ENCODE measurements at places on chromosomes 7 and 10.

DNA sequence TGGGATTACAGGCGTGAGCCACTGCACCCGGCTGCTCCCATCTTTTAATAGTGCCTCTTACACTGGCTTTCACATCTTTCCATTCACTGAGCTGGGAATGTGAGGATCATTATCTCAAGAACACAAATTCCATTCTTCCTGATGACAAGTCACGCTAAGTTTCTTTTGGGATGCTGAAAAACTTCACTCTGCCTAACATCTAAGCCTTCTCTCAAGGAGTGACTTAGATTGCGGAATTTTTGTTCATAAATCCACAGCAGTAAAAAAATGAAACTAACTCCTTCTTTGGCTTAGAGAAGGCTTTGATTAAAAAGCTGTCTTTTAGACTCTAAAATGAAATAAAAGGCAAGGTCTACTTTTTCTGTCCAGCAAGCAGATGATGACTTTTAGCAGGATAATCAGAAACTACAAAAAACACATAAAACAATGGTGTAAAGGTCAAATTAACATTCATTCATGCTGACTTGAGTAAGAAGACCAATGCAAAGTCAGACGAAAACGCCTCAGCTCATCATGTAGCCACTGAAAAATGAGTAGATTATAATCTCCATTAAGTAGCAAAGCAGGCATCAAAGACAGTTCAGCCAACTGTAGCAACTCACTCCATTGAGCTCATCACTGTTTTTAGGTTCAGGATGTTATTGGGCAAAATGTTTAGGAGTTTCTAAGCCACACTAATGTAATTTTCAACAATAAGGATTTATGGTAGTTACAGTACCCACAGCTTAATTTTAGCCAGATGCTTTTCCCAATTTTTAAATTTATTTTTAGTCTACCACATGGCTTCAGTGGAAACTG is 178.8 kb downstream of the ELMO1 start:
- no peak for DNase-seq

DNA sequence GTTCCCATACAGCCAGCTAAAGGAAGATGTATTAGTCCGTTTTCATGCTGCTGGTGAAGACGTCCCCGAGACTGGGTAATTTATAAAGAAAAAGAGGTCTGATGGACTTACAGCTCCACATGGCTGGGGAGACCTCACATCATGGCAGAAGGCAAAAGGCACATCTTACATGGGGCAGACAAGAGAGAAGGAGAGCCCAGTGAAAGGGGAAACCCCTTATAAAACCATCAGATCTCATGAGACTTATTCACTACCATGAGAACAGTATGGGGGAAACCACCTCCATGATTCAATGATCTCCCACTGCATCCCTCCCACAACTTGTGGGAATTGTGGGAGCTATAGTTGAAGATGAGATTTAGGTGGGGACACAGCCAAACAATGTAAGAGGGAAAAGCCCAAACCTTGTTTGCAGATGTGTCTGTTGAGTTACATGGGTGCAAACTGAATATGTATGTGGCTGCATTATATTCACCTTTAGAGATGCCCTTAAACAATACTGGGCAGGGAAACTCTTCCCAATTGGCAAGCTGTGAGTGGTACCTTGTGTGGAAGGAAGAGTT is 13.1 kb upstream of the BRAF start:
- DNase-seq, result no peak

DNA sequence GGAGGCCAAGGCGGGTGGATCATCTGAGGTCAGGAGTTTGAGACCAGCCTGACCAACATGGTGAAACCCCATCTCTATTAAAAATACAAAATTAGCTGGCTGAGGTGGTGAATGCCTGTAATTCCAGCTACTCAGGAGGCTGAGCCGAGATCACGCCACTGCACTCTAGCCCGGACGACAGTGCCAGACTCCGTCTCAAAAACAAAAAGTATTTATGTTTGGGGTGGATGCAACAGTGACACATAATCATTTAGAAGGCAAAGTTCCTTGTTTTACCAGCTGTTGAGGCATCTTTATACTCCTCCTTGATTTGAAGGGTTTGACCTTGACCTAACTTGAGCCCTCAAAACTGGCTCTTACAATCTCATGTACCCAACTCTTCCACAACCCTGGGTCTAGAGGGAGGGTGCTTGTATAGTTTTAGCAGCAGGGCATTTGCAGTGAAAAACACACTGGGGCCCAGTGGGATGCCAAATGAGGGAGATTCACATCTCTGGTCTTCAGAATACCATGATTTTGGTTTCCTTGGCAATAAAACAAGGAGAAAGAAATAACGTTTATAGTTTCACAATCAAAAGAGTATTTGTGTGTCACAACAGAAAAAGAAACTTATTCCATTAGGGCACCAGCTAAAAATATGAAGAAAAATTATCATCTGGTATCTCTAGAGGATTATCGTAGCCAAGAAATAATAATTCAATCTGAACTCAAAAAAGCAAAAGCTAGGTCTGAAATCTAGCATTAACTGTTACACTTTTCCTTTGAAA is 14.2 kb upstream of the TMEM254 start:
- no peak for DNase-seq

- no peak for DNase-seq
Observed at GRCh38 chr10:44752451-44753441, 158.4 kb upstream of the TMEM72 start.

- DNase-seq, result no peak
Observed at GRCh38 chr10:129134371-129134770, 332.7 kb upstream of the MGMT start.

DNA sequence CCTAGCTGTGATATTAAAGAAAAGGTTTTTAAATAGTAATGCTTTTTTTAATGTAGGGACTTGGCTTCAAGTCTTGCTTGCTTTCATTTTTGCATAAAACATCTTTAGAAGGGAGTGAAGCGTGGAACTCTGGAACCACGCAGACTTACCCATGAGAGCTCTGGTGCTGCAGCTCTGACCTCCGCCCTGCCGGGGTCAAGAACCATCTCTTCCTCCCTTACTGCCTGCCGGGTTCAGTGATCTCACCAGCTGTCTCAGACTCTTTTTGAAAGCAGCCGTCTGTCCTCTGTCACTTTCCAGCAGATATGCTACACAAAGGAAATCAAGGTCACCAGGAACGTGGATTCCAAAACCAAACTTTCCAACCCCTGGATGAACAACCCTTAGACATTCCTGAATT is 353.8 kb downstream of the GPR37 start:
- no peak for DNase-seq

DNA sequence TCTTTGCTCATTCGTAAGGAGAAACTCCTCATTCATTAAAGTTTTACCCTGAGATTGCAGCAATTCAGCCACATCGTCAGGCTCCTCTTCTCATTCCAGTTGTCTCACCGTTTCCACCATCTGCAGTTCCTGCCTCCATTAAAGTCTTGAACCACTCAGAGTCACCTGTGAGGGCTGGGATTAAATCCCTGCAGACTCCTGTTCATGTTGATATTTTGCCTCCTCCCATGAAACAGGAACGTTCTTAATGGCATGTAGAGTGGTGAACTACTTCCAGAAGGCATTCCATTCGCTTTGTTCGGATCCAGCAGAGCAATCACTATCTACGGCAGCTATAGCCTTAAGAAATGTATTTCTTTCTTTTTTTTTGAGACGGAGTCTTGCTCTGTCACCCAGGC is 96.5 kb upstream of the FAM20C start:
- no peak for DNase-seq

- DNase-seq, result no peak
Observed at GRCh38 chr7:105782391-105783042, 93.9 kb downstream of the ATXN7L1 start.

GRCh38 chr10:125984346-125984745 is 88.0 kb downstream of the FANK1 start:
- no peak for DNase-seq

DNA sequence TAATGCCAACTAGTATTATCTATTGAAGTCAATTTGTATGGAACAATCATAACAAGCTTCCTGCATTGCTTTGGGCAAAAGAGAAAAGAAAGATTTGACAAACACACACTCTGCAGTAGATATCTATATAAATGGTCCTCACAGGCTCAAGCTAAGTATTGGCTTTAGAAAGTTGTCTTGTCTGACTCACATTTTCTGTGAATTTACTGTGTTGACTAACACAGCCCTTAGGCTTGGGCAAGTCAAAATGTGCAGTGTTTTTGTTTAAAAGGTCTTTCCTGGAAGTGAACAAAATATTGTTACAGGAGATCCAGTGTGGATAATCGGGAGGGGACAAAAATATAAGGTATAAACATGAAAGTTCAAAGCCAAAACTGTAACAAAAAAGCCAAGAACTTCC is 194.4 kb downstream of the RELN start:
- no peak for DNase-seq

- no peak for DNase-seq
Observed at GRCh38 chr10:12743941-12744340, 257.6 kb downstream of the CCDC3 start.

DNA sequence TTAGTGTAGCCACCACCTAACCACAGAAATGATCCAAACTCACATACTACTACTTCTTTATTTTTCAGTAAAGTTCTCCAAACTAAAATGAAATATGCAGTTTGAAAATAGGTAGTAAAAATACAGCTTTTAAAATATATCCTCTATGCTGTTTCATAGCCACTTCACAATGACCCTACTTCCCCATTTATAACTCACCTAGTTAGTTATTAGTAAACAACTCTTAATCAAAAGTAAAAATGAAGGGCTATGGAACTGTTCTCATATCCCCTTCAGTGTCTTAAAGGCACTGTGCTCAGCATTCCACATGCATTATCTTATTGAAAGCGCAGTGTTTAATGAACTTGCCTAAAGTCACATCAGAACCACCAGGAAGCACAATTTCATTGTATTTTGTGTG is 43.5 kb downstream of the KMT2C start:
- no peak for DNase-seq

DNA sequence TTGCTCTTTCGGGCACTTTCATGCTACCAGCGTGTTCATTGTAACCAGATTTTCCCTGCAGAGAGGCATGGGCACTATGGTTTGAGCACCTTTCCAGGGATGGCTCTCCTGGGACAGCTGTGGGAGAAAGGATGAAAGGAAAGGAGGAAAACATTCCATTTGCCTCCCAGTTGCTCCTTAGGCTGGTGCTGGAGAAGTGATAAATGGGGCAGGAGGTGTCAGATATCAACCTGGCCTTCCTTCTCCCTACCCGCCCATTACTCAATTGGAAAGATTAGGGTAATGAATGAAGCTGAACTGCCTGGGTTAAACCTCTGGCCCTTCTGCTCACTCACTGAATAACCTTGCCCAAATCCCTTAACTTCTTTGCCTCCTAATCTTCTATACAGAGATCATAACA is 228.4 kb downstream of the PLXNA4 start:
- DNase-seq, result no peak

DNA sequence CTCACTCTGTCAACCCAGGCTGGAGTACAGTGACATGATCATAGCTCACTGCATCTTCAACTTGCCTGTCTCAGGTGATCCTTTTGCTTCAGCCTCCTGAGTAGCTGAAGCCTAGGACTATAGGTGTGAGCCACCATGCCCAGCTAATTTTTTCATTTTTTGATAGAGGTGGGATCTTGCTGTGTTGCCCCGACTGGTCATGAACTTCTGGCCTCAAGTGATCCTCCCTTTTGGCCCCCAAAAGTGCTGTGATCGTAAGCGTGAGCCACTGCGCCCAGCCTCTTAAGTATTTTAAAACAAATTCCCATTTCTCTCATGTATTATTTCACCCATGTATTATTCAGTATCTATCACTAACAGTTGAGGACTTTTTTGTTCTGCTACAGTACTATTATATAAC is 43.5 kb downstream of the KMT2E start:
- no peak for DNase-seq

DNA sequence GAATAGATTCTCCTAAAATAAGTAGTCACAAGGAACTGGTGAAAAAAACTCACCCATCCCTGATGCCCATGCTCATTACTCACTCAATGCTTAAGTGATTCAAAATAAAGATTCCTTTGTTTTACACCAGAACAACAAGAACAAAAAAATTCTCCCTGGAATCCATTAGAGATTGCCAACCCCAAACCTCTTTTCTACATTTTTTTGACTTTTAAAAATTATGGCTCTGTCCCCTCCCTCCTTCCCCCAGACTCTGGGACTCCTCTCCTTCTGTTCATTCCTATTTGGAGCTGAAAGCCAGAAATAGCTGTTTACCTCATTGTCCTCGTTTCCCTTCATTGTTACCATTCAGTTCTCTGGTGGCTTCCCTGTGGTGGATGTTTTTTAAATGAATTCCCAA is 63.2 kb upstream of the FHIP2A start:
- DNase-seq, result no peak

GRCh38 chr10:23293145-23293724 is 51.4 kb downstream of the C10orf67 start:
- no peak for DNase-seq

- no peak for DNase-seq
Observed at GRCh38 chr10:74000892-74001669, 3.2 kb downstream of the VCL start.

DNA sequence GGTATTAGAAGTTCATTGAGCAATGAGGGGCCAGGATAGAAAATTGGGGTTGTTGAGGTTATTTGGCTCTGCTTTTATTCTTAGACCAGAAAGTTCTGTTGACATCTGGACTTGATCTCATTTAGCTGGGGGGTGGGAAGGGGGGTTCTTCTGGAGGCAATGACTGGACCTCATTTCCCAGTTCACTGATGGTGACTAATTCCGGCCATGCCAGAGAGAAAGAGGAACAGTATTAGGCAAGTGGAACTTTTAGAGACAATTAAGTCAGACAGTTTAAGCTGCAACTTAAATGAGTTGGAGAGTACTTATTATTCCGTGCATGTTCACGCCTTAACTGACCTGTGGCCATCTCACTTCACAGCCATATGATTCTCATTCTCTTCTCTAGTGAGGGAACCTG is 512.5 kb downstream of the REEP3 start:
- DNase-seq, result no peak

- DNase-seq, result peak; percentile 12
Observed at GRCh38 chr10:86047588-86047987, 319.0 kb downstream of the GRID1 start.

DNA sequence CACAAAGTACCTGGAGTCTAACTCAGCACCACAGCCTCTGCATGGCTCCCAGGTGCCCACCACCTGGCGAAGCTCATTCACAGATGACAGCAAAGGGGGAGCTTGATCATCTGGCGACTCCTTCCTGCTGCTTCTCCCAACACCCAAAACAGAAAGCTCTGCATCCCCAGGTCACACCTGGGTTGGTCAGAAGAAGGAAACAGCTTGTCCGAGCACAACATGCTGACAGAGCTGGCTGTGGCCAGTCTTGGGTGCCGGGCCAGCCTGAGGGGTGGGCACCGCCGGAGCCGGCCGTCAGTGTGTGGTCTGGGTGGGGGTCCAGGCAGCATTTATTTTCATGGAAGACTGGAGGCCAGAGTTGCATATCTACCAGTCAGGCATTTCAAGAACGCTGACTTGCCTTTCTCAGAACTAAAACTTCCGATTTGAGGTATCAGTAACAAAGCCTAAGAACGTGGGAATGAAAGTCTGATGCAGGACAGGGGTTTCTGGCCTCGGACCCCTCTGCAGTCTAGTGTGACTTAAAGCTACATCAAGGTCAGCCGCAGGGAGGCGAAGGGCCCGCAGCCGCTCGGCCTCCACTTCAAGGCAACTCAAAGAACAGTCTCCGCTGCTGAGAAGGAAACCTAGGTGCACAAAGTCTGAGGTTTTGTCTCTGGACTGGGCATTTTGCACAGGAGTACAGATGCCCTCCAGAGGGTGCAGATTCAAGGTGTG is 109.6 kb downstream of the CYTH3 start:
- DNase-seq, result no peak

All from vagina (tissue), 2 donors.